ENCODE measurements at places on chromosomes 7 and 10.

DNA sequence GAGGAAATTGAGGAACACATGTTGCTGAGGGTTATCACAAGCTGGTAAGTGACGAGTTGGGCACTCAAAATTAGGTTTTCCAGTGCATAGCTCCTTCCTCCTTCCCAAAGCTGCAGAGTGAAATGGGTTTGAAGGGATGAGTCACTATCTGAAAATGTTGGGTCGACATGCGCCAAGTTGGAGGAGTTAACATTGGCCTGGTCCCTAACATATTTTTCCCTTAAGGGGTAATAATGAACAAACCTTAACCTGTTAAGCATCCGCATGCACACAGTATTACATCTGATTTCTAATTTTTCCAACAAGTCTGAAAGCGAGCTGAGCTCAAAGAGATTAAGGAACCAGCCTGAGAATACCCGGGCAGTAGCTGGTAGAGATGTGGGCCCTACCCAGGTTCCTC is 20.7 kb upstream of the TECTB start:
- no peak for DNase-seq

DNA sequence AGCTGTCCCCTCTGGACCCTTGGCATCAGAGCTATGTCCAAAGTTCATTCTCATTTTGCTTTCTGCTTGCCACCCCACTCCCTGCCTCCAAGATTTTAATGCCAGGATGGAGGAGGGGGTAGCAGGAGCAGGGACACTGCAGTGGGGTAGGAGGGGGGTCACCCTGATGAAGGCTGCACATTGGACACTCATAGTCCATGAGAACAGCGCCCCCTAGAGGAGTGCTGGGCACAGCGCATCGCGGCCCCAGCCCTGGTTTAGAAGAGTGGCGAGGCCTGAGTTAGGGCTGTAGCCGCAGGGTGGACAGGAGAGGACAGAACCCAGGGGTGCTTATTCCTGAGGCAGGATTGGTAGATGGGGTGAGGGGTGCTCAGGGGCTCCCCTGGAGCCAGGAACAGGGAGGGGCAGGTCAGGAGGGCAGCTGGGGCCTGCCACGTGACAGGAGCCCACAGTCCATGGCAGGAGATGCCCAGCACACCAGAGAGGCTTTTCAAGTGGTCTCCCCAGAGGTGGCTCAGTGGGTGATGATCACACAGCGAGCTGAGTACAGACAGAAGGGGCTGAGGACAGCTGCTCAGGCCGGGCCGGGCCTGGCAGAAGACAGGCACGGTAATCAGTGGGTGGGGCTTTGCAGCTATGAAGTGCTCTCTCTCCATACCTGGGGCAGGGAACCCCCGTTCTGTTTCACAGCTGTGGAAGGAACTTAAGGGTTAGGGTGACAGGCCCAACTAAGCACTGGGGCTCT is 71.4 kb downstream of the NEURL1 start:
- no peak for DNase-seq

DNA sequence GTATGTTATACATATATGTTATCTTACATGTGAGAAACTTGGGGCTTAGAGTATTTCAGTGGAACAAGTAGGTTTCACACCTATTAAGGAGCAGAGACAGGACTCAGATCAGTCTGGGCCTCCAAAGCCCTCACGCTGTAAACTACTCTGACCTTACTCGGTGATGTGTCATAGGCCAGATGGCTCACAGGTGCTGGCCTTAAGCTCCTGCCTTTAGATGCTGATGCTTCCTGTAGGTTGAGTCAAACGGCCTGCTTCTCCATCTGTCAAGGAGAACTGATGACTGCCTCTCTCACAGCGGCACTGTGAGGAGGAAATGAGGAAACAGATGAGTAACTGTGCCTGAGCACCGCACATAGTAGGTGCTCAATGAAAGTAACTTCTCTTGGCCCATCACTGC is 312.6 kb upstream of the COBL start:
- no peak for DNase-seq

DNA sequence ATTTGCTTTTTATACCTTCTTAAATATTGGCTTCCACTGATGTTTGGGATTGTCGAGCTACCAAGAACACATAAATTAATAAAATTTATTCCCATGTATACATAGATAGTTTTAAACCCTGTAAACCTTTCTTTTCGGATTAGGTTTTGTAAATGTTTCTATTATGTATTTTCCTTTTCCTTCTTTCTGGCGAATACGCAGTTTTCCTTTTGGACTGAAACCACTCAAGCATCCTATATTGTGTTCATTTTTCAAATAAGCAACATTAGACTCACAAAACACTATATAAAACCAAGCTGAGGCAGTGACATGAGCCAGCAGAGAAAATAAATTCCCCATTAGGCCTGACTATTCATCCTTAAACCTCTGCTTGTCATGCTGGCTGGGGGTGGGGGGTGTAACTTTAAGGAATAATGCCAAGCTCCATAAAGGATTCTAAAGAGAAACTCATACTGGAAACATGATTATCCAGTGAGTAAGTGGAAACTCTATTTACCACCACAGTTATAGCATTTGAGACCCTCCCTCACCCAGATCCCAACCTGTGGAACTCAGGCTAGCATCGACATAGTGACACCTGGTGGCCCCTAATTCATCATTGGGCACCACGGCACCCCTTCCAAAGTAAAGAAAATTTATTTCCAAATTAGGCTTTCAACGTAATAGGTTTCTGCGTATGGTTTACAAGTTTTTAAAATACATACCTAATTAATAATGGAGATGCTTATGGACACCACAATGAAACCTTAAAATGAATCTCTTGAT is 86.5 kb upstream of the CELF2 start:
- DNase-seq, result no peak

DNA sequence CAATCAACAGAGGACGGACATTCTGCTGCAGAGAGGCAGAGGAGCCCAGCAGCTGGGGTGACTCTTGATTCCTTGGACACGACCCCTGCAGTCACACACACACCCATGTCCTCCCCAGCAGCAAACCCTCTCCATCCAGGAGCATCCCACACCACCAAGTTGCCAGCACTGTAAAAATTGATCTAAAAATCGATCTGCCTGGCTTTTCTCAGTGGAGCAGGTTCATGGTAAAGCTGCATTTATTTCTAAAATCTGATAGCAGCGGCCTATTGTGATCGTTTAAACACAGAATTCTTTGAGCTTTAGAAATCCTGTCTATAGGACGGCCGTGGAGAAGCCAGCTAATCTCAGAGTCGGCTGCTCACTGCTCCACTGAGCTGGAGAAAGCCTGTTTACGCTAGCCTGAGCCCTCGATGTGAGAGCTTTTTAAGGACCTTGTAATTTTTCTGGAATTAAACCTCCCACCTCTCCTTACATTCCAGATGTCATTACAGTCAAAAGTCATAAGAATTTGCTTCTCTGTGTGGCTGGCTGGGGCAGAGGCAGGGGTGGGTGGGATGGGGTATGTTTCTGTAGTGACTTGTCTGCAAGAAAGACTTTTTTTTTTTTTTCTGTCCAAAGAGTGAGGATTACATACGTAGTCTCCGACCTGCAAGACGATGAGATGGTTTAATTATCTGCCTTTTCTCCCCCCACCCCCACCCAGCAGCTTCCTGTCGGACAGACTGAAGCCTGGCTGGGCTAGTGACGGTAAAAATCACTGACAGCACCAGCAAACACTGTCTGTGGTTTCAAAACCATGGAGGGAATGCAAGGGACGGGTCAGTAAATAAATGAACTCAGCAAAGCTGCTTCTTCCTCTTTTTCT is 31.6 kb downstream of the TRIM8 start:
- DNase-seq, result no peak

- no peak for DNase-seq
These were observed 71.9 kb upstream of the DIP2C start for GRCh38 chr10:761376-761775.

- no peak for DNase-seq
These were observed 396 bp downstream of the GRM8 start for GRCh38 chr7:127252377-127252713.
